ENCODE measurements at places on chromosomes 12 and 14.
A peak's percentile ranks its signal among the peaks of the same experiment; 100 is the strongest.

DNA sequence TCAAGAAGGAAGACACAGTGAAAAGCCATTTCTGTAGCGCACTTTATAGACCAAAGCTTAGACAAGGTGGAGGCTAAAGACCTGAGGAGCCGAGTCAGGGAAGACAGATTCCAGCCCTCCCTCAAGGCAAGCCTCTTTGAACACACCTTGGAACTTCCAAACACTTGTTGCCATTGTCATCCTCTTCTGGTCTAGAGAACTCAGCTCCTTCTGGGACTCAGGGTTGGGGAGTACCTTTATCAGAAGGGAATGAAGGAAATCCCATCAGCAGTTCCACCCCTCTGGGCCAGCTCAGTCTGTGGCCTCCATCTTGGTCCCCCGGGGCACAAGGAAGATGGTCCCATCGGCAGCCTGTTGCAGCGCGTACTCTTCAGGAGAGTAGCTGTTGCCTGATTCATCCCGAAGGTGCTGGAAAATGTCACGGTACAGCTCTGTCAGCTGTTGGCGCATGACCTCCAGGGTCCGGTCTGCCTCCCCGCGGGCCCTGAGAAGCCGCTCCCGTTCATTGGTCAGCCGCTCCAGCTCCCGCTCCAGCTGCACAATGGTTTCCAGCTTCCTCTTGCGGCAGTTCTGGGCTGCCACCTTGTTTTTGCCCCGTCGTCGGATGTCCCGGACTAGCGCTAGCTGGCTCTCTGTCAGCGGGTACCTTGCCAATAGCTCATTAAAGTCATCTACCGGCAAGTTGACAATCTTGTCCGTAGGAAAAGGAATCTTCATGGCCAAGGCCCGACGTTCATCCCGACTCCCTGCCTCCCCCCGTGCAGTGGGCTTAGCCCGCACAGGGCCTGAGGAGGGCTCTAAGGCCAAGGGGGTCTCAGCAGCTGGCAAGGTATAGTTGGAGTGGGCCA, 8.5 kb downstream of the NFE2 start:
- no peak for DNase-seq

- DNase-seq = no peak
Measured at GRCh38 chr14:81536241-81536771, 2.7 kb upstream of the SEL1L start.

GRCh38 chr12:116712458-116713303, 25.2 kb downstream of the SPRING1 start:
- no peak for DNase-seq

DNA sequence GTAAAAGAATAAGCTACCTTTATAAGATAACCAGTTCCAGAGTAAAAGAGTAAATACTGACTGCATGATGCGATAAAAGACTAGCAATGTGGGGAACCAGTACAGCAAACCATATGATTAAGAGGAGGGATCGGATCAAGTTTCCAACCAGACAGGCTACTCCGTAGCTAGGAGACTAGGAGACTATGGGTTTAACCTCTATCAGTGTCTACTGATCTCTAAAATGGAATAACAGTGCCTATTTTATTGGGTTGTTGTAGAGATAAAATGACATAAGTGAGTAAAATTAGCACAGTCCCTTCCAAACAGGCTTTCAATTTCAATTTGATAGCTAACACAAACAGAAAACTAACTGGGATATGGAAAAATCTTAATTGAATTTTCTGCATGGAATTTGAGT, 76.0 kb downstream of the PAWR start:
- DNase-seq = no peak

GRCh38 chr12:47882781-47883546, 21.8 kb downstream of the VDR start:
- peak; percentile 52 for DNase-seq

DNA sequence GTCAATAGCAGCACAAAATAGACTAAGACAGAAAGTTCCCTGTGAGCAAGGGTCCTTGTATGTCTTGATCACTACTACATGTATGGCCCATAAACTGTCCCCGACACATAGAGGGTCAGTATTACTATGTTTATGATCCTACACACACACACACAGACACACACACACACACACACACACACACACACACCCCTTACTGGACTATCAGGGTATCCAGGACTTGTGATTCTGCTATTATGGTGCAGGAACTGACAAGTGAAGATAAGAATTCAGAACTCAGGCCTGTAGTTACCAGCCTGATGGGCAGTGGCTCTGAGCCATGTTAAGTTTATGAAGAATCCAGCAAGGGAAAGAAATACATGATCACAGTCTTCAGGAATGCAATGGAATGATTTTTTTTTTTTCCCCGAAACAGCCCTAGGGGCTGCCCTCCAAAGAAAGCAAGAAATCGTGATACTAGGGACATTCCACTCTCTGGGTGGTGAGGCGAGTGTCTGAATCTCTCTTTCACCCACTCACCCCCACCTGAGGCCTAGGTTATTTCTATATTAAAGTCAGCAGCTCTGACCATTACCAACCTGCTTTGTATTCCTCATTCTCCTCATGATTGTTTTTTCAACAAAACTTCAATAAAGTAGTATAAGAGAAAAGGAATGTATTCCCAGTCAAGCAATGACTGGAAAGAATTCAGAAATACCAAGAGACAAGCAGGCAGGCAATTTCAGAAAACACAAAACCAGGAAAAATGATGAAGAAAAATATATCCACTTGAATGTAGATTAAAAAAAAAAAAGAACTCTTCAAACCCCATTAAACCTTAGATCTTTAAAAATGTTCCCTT, 105.8 kb downstream of the AVPR1A start:
- DNase-seq = no peak

GRCh38 chr12:8702159-8702558, 4.4 kb downstream of the RIMKLB start:
- DNase-seq = no peak

DNA sequence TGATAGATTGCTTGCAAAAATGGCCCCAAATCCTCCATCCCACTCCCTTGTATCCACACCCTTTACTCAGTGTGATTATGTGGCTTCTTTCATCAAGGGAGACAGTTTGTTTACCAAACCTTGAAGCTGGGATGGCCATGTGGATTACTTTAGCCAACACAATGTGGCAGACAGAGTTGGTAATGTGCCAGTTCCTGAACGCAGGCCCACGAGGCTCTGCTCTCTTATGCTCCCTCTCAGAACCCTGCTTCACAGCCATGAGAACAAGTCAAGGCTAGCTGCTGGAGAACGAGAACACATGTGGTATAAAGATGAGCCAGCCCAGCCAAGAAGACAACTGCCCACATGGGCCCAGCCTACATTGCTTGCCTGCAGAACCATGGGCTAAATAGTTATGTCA, 162.3 kb downstream of the NDUFA12 start:
- no peak for DNase-seq

DNA sequence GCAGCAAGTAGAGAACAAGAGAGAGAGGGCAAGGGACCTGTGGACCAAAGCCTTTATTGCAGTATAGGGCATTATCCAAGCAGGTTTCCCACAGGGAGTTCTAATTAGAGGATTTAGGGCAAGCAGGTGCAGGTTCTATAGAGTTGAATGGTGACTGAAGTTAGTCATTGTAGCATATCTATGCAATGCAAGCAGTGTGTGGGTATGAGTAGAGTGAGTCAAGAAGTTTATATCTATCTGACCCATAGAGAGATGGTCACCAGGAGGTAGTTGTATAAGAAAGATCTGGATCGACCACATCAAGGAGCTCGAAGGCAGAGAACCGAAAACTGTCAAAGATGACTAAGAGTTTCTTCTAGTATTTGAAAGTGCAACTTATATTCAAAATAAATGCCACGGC, 167.3 kb downstream of the PLCZ1 start:
- DNase-seq = no peak

DNA sequence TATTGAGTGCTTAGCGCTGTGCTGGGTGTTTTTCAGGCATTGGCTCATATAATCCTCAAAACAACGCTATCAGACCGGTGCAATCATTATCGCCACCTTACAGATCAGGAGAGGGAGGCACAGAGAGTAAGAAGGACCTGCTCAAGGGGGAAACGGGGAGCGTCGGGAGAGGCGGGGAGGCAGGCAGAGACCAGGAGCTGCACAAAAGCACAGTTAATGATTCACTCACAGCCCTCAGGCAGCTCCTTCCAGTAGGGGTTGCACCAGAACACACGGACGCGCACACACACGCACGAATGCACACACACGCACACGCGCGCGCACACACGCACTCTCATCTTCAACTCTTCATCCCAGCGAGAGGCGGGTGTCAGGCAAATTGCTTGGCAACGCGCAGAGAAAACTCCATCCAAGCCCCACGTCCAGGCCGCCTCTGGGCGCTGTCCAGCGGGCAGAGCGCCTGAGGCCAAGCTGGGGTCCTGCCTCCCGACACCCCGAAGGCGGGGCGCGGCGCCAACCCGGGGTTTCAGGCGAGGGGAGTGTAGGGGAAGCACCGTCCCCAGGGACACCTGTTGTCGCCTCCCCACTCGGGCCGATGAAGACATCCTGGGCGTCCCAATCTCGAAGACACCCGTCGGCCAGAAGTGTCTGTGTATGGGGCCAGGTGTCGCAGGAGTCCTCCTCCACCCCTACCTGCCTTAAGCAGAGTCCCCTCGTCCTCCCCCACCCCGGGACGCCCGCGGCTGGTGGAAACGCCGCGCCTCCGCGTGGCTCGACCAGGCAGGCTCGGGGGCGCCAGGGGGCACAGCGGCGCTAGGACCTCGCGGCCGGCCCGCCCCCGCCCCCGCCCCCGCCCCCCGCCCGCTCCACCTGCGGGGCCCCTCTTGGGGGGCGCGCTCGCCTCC, 35.5 kb upstream of the STON2 start:
- DNase-seq = peak; percentile 8

- no peak for DNase-seq
Measured at GRCh38 chr14:58961045-58961731, 227.3 kb upstream of the DAAM1 start.

DNA sequence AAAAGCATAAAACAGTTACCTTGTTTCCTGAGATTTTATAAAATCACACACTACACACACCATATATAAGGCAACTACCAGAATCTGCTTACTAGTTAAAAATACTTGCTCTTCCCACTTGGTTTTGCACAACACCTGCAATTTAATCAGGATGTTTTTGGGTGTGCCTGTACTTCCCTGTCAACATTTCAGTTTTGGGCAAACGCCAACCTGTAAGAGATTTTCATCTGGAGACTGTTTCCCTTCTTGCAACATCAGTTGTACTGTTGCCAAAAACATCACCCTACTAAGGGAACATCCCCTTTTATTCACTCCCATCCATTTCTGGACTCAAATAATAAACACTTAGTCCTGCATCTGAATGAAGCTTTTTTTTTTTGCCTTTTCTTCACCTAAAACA, 172.3 kb downstream of the DUSP6 start:
- no peak for DNase-seq

- no peak for DNase-seq
Measured at GRCh38 chr12:27057543-27057942, 24.8 kb downstream of the C12orf71 start.

- DNase-seq = peak; percentile 80
Measured at GRCh38 chr14:54902143-54902520, 494 bp downstream of the GCH1 start.

- no peak for DNase-seq
Measured at GRCh38 chr14:104428860-104429259, 150.7 kb upstream of the C14orf180 start.

DNA sequence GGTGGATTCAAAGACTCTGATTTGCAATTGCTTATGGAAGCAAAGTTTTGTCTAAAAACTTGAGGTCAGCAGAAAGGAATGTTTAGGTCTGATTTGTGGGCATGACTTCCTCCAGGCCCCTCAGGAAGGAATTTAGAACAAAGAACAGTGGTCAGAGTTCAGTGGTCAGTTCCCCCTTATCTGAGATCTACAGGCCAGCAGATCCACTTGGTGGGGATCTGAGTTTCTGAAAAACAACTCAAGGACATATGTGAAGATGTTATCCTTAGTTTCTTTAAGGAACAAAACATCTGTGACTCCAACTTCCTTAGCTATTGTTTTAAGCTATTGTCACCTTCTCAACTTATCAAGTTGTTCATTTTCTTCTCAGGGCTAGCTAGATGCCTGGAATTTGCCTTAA, 28.0 kb upstream of the NAA30 start:
- no peak for DNase-seq

- DNase-seq = no peak
Measured at GRCh38 chr12:125032466-125033152, 32.6 kb upstream of the AACS start.

DNA sequence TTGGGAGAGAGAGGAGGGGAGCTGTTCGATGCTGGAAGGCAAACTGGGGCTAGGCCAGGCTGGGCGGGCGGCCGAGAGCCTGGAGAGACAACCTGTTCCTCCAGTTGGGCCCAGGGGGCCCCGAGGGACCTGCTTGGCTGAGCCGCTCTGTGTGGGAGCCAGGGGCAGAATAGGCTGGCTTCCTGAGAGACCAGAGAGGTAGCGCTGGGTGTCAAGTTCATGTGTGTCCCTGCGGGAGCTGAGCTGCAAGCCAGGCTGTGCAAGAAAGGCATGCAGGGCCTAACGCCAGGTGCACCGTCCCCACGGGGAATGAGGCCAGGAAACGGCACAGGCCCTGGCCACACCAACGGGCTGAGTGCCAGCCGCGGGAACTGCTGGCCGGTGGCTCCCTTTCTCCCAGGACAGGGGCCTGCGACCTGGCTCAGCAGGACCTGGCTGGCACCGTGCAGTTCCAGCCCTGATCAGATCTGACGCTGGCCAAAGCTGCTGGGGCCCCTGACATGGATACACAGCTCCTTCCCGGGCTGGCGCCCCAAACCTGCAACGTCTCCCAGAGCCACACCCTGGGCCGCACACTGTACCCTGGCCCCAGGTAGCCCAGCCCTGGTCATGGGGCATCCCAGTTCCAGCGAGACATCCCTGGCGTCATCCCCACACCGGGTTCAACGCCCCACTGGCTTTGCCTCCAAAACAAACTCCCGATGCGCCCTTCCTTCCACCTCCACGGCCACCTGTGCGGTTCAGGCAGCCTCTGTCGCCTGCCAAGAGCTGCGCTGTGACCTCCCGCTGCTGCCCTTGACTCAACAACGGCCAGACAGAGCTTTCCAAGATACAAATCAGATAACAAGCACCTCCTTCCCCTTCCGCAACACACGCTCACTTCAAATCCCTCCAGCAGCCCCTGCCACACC, 65.0 kb downstream of the RFLNA start:
- DNase-seq = no peak

GRCh38 chr12:131923260-131923659, 5.8 kb upstream of the PUS1 start:
- DNase-seq = no peak

GRCh38 chr12:110137786-110138185, 13.6 kb downstream of the IFT81 start:
- no peak for DNase-seq

GRCh38 chr12:85457016-85457415, 177.0 kb downstream of the ALX1 start:
- DNase-seq = no peak

DNA sequence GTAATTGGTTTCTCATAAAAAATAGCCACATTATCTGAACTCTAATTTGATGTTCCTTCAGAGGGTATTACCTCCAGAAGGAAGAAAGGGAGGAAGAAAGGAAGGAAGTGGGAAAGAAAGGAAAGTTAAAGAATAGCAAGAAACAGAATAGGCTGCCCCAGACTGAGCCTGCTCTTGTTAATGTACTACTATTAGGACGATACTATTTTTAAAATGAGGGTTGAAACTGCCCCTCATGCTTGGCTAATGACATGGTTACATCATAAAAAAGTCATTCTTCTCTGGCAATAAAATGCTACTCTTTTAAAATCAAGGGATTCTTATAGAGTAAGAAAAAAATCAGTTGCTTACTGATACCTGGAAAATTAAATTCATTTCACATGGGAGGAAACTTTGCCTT, 253.0 kb downstream of the KTN1 start:
- DNase-seq = no peak

Data from activated naive CD8-positive, alpha-beta T cell treated with anti-CD3 and anti-CD28 coated beads, Interleukin-2, amount 50 U/mL, for 24 hours (primary cell).